ENCODE measurements at places on chromosomes 16 and 17.

- no peak for DNase-seq
These were observed 313.3 kb upstream of the XYLT1 start for GRCh38 chr16:17784073-17784472.

GRCh38 chr17:6343736-6344135 is 91.2 kb downstream of the AIPL1 start:
- DNase-seq = no peak

DNA sequence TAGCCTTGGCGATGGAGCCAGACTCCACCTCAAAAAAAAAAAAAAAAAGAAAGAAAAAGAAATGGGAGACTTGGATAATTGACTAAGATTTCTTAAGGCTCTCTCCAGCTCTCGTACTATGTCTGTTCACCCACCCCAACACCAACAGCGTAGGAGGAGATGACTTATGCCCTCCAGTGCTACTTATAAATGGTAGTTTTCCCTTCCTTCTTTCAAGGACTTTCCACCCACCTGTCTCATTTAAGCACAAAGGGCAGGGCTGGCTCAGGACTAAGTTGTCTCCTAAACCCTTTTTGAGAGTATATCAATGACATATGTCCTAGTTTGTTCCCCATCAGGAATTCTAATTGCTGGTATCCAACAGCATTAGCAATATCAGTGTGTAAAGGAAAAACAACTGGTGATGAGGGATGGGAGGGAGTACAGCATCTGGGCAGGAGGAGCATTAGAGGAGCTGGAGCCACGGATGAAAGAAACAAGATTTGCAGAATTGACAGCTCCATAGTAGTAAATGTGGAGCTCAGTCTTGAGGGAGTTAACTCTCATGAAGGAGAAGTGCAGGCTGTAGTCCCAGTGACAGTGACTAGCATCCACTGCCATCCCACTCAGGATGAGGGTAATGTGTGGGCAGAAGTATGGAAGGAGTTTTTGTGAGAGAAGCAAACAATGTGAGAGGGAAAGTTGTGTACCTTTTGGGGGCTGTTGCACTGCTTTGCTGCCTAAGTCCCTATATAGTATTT is 17.2 kb downstream of the UBE2Z start:
- no peak for DNase-seq

DNA sequence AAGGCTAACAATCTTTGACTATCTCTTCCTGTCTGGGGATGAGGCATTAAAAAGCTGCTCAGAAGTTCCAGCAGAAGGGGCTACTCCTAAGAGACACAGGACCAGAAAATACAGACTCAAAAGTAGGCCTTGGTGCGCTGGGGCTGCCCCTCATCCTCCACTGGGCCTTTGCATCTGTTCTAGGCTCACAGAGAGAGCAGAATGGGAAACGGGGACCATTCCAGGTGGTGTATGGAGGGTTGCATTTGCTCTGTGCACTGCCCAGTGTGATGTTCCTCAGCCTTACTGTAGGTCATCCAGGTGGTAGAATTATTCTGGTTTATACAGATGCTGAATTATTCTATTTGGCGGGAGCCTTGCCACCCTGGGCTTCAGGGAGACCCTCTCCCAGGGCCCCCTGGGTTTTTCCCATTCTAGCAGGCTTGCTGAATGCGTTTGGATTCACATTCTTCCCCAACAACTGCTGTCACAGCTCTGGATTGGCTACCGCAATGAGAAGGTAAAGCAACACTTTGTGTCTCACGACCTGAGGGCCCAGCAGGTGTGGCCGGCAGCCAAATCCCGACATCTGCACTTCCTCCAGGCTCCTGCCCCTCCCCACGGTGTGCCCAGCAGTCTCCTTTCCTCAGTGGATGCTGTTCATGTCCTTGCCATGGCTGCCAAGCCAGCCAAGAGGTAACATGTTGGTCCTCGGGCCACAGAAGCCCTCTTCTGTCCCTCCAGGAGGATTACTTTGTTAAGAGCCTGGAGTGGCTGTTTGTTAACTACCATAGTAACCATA is 25.0 kb upstream of the ZNHIT3 start:
- DNase-seq = no peak

GRCh38 chr16:80122115-80122514 is 418.7 kb upstream of the DYNLRB2 start:
- DNase-seq = no peak

Data from glomerular endothelial cell (primary cell).